ENCODE measurements at places on chromosomes 5 and 9.

- no peak for DNase-seq
Observed at GRCh38 chr9:128065907-128066712, 1.0 kb downstream of the NAIF1 start.

- no peak for DNase-seq
Observed at GRCh38 chr5:180637962-180638680, 11.3 kb downstream of the FLT4 start.

DNA sequence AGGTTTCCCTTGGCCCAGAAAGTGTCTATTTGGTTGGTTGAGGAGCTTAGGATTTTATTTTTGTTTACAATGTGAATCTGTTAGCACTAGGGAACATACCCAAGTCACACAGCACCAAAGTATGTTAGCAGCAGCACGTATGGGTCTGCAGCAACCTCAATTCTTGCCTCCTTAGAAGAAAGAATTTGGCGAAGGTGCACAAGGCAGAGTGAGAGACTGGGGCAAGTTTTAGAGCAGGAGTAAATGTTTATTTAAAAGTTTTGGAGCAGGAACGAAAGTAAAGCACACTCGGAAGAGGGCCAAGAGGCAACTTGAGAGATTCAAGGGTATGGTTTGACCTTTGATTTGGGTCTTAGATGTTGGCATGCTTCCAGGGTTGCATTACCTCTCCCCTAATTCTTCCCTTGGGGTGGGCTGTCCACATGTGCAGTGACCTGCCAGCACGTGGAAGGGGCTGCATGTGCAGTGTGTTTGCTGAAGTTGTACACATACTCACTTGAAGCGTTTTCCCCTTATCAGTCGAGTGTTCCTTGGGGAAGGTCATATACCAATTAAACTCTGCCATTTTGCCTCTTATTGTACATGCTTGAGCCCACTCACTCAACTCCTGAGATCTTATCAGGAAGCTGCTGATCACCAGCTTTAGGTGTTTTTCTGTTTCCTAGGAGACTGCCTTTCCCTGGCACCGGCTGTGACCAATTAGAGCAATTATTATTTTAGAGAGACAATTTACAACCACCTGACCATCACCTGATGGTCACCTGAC, 64.9 kb upstream of the SHC3 start:
- no peak for DNase-seq

DNA sequence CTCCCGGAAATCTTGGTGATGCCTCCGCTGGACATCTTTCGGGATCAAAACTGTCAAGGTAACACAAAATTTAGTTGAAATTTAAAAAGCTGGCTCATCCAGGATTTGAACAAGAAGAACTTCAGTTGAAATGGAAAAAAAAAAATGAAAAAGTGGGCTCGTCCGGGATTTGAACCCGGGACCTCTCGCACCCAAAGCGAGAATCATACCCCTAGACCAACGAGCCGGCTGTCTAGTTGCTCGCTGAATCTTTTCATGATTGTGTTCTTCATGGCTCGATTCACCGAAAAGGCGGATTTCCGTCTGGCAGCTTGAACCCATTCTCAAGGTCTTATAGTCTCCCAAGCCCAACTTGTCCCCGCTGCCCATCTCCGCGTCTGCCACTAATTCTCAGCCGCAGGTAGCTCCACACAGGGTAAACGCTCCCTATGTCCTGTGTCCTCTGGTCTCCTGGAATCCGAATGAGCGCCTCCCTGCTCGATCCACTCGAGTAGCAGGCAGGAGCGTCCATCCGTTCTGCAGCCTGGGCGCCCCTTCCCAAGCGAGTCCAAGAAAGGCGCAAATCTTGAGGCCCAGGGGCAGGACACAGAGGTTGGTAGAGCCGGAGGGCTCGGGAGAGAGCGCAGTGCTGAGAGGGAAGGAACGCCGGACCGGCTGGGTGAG, 16.2 kb downstream of the TRIM7 start:
- no peak for DNase-seq

DNA sequence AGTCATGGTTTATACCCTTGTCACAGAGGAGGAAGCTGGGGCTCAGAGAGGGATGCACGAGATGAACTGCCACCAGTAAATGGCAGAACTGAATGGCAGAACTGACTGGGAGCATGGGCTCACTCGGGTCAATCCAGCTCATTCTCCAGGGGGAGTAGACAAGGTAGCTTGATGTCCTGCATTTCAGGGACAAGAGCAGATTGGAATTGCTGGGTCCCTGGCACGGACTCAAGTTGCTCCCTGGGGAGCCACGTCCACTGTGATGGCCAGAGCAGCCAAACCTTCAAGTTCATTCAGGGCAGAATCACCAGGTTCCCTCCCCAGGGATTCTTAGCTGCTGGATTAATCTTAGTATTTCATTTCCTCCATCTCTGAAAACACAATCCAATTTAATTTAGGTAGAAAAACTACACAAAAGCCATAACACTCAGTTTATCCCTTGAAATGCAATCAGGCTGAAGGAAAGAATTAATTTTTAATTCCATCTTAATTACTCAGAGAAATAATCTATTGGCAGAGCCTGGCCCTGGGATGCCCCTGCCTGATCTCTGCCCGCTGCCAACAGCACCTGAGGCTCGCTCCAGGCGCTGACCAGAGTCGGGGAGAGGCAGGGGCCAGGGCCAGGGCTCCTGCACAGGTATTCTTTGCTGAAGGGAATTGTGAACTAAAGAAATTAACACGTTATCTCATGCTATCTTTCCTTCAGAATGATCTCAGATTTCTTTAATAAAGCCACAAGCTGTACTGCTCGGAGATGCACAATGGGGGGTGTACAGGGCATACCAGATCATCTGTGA, 42.0 kb upstream of the UNC5A start:
- no peak for DNase-seq

DNA sequence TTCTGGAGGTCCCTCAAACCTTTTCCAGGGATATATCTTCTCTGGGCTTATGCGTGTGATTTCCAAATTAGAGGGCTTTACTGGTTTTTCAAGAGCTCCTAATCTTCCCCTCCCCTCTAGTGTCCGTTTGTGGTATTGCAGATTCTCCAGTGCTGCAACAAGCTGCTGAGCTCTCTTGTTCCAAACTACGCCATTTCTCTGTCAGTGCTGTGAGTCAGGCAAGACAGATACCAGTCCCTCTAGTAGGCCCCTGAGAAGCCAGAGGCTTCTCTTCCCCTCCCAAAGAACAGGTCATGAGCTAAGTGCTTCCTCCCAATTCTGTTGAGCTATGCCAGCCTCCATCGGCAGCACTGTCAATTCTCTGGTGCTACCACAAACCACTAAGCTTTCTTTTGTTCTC, 149.5 kb downstream of the FANCC start:
- peak; percentile 62 for DNase-seq

DNA sequence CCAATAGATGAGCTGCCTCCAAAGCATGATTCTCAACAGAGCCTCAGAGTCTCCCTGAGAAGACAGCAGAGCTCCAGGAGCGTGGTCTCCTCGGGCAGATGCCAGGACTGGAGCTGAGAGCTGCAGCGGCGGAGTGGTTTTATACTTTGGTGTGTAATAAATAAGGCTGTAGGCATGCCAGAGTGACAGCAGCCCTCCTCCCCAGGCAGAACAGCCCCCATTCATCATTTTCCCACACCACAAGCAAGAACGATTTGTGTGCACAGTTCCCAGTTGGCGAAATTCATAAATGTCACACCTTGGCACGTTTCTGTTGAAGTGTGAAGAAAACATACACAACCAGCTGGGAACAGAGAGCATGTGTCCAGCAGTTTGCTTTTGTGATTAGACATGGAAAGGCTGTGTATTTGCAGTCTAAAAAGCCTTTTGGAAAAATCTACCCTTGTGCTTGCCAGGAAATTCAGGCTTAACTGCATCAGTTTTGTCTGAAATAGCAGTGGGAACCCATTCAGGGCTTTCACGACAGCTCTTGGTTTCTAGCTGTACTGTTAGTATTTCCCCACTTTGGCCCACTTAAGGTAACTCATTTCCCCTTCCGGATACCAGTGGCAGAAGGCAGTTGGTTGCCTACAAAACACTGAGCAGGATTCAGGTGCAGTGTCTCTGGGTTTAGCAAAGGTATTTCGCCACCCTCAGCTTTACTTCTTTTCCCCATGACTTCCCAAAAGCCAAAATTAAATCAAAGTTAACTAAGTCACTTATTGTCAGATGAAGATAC, at the start of gene C1QTNF3:
Gene C1QTNF3, minus strand, starts transcription at position 115 of the 778 bp plus-strand sequence. Its CDS starts 88 bp downstream, at position 27.
- DNase-seq: no peak

DNA sequence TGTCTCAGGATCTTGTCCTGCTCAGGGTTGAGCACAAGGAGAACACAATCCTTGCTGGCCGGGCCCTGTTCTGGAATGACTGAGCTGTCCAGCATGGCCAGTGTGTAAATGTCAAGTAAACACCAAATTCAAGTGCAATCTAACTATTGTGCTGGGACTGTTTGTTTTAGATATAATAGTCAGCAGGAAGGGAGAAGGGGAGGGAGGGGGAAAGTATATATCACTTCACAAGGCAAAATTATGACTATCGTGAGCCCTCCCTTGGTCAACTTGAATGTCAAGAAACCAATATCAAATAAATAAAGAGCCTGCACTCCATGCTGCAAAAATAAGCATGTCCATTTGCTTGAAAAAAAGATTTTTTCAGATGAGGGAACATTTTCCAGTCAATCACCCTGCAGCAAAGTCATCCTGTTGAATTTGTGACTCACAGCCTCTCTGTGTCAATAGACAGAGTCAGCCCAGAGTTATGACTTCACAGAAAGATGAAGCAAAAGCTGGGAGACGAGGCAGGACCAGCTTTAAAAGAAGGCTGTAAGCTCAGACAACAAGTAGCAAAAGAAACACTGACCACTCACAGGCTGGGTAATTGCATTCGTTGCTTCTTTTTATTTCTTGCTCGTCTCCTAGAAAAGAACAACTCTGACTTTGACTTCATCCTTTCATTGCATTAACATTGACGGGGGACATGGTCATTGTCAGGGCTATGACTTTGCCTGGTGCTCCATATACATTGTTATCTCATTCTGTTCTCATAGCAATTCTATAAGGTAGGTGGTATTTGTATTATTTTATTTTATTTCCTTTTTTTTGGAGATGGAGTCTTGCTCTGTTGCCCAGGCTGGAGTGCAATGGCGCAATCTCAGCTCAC, 15.3 kb upstream of the KLF4 start:
- no peak for DNase-seq

- DNase-seq: no peak
Observed at GRCh38 chr5:124444147-124444775, 302.2 kb downstream of the ZNF608 start.

DNA sequence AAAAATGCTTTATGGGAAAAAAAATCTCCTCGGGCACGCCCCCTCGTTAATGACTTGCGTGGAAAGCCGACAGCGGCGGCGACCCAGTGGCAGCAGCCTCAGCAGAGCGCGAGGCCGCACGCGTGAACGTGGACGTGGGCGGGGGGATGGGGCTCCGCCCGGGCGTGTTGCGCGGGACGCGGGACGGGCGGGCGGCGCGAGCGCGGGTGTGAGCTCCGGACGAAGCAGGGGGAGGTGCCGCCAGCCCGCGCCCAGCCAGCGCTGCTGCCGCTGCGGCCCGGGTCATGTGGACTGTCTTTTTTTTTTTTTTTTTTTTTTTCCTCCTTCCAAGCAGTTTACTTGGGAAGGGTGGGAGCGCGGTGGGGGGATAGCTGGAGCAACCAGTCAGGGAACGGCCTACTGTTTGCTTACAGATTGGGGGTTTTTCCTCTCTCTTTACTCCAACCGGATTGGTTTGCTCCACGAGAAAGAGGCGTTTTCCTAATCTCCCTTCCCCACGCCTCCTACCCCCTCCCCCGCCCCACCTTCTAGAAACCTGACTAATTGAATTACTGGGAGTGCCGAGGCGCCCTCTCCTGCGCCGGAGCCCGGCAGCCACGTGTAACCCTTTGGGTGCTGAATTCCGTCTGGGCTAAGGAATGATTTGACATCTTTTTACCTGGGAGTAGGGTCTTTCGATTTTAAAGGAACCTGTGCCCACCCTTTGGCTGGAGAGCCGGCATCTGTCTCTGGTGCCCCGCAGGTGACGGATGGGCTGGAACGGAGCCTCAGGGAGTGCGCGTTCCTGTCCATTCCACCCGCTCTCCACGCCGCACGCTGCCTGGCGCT, 1.7 kb upstream of the EFNA5 start:
- peak; percentile 87 for DNase-seq

- DNase-seq: no peak
Observed at GRCh38 chr5:132458226-132458560, 32.4 kb downstream of the IRF1 start.

GRCh38 chr5:20615888-20616563, 628.0 kb upstream of the CDH18 start:
- no peak for DNase-seq

DNA sequence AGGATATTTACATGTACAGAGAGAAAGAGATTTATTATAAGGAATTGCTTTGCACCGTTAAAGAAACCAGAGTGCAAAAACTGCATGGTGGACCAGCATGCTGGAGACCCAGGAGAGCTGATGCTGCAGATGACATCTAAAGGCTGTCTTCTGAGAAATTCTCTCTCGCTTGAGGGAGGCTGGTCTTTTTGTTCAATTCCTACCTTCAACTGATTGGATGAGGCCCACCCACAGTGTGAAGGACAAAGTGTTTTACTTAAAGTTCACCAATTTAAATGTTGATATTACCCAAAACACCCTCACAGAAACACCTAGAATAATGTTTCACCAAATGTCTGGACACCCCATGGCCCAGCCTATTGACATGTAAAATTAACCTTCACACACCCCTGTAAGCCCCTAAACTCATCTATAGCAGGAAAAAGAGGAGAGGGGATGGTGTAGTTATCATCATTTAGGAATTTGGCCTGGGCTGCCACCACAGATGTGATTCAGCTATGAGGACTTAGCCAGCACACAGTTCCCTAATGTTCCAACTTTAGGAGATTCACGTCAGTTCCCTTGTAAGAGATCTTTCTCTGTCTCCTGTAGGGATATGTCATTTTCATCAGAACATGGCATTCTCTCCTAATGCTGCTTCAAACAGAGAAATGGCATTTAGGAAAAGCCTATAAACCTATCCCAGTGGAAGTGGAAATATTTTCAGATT, 358.2 kb upstream of the TLE4 start:
- no peak for DNase-seq

- no peak for DNase-seq
Observed at GRCh38 chr9:89590415-89590814, 14.4 kb upstream of the GADD45G start.

DNA sequence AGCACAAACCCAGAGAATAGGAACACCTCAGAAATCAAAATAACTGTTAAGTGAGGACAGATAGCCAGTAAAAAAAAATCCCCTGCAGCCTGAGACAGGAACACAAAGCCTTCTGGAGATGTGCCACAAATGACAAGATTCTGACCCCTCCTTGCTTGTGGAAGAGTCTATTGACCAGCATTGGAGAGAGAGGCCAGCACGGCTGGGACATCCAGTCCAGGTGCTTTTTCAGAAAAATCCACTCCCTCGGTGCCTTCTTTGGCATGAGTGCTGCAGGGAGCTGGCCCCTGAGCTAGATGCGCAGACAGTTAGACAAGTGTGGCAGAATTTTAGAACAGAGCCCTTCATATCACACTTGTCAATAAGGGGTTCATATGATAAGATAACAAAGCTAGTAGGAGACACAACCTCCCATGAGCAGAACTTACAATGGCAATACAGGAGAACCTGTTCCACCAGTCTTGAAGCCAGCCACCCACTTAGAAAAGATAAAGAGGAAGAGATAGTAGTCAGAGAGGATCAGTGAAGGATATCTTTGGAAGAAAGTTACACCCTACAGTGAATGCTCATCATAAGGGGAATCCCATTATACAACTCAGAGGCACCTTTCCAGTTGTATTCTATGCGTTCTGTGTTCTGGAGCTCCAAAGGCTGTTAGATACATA, 298.4 kb downstream of the TLE1 start:
- DNase-seq: no peak

All from D341Med (cell line).